ENCODE measurements at places on chromosomes 1 and 21.

- no peak for DNase-seq
Observed at GRCh38 chr1:65691152-65691900, 101.4 kb upstream of the PDE4B start.

DNA sequence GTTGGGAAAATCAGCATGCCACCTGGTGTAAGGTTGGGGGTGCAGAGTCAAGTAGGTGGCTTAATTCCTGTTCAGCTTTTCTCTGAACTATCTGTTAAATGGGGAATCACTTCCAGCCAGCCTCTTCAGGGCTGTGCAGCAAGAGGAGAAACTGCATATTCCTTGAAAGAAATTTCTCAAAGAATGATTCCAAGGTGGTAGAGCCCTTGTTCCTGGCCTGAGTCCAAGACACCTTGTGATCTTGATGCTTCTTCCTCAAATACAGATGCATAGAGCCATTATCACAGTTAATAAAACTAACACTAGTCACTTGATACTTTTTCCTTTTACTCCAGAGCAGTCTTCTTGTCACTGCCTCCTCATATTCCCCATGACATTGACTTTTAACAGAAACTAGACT lies 5.2 kb downstream of the TXLNA start:
- DNase-seq, result no peak

DNA sequence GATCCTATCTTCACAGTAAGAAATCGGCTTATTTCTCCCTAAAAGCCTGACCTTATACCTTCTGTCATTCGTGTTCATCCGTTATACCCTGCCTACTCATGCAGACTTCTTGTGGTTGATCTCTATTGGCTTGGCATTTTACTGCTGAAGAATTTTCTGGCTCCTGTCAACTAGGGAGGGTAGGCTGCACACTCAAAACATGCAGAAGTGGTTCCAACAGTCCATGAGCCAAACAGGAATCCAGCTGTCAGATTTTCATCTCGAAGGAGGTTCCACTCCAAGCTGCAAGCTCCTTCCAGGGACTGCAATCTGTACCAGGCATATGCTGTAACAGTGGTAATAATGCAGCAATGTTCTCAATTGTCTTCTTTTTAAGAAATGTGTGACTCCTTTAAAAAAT lies 10.1 kb downstream of the DNAJC11 start:
- no peak for DNase-seq

DNA sequence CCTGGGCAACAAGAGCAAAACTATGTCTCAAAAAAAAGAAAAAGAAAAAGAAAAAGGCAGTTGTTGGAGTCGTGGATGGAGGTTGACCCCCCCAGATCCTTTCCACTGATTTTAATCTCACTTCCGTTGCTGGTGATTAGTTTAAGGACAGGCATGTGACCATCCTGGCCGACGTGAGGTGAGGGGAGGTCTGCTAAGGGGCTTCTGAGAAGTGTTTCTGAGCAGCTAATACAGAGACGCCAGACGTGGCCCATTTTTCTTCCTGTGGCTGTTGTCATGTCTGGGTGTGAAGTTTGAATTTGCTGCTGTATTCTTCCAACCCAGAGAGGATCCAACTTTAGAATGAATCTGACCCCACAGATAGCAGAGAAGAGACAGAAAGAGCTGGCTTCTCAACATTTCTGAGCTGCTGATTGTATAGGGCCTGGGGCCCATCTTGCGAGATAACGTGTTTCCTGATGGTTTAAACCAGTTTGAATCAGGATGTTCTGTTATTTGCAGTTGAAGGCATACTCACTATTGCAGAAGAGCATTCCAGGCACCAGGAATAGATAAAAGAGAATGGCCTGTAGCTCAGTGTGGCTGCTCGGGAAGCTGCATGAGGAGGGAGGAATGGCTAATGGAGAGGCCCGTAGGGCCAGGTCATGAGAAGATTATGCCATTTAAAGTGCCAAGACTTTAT lies 22.8 kb upstream of the SSBP3 start:
- no peak for DNase-seq

DNA sequence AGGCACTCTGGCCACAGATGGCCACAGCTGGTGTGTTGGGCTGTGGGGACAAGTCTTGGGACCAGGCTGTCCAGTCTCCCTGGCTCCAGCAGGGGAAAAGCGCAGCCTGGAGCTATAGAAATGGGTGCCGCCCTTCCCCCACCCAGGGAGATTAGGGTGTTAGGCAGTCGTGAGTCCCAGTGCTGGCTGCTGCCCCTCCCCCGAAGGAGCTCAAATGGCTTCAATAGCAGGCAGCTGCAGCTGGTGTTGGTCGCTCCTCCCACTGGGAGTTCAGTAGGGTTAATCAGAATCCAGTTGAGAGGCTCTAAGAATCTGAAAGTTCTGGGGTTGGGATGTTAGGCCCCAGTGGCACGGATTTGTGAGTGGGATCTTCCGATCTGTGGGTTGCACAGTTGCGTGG lies 595.6 kb upstream of the PKN2 start:
- DNase-seq, result no peak

- no peak for DNase-seq
Observed at GRCh38 chr21:42969193-42969600, 5.2 kb upstream of the PKNOX1 start.

GRCh38 chr1:9194024-9194423 lies 40.5 kb upstream of the H6PD start:
- DNase-seq, result no peak

DNA sequence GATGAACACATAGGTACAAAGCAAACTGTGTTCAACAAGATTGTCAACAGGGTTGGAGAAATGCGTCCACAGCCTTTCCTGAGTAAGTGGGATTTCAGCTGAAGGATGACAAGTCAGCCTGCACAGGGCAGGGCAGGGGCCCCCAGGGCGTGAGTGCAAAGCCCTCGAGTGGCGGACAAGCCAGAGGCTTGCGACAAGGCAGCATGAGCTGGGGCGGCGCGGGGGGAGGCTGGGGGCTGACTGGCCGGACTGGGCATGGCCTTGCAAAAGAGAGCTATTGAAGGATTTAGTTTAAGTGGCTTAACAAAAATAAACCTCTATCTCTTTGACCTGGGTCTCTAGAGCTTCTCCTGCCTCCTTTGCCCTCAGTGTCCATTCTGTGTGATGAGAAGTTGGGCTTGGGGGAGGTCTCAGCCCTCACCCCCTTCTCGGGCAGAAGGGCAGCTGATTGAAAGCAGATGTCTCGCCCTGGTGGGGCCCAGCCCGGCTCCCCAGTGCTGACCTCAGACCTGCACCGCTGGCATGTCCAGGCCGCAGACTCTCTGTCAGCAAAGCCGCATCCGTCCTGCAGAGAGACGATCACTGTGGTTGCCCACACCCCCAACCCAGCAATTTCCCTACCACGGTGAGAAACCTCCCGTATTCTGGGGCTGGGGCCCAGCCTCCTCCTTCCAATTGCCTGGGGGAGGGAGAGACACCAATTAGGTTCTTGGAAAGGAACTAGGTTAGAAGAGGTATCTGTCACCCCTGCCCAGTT lies 24.3 kb upstream of the EPS8L3 start:
- no peak for DNase-seq

Measured in NCI-H1105 treated with DMSO at 0.1 percent for 48 hours (cell line).